ENCODE measurements at places on chromosomes 7 and 10.

DNA sequence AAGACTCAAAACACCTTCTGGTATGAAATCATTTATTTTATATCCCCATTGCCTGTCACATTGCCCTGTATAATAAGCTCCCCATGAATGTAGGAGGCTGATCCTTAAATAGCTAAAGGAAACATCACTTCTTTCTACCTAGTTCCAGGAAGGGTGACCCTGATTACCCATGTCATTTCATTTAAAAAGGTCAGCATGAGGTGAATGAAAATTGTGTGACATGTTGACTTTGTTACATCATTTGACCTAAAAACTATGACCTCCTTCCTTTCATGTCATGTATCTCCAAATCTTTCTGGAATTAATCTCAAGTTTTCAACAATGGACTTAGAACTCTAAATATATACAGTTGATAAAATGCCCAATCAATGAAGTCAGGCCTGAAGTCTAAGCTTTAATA is 161.5 kb downstream of the AHR start:
- DNase-seq, result no peak

DNA sequence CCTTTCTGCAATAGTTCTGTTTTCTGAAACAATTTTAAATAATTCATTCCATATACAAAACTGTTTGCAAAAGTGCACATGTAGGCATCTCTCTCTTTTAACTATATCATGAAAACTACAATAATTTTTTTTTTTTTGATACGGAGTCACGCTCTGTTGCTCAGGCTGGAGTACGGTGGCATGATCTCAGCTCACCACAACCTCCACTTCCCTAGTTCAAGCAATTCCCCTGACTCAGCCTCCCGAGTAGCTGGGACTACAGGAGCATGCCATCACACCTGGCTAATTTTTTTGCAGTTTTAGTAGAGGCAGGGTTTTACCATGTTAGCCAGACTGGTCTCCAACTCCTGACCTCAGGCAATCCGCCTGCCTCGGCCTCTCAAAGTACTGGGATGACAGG is 44.0 kb upstream of the SEMA3A start:
- DNase-seq, result no peak

DNA sequence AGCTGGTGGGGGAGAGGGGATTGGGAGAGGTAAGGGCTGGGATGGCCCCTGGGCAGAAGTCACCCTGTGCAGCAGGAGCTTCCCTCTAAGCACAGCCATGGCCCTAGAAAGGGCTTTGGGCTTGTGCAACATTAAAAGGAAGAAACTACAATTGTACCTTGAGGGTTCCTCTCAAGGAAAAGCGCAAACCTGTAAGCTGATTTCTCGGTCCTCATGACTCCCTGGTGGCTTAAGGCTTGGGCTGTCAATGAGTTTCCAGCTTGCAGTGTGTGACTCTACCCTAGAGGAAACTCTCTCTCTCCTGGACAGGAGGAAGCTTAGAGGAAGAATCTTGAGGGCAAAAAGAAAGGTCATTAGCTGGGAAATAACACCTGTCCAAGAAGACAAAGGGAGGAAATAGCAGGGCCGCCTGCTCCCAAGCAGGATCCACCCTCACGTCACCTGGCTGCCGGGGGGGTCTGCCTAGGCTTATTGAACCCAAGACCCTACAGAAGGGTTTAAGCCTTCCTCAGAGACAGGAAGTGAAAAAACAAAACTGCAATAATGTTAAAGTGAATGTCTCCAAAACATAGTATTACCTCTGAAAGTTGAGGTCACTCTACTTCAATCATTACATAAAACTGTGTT is 112.5 kb downstream of the WDR11 start:
- no peak for DNase-seq

GRCh38 chr7:1314908-1315450 is 82.3 kb downstream of the UNCX start:
- no peak for DNase-seq

GRCh38 chr7:33423646-33424020 is 294.3 kb downstream of the BBS9 start:
- DNase-seq, result no peak

DNA sequence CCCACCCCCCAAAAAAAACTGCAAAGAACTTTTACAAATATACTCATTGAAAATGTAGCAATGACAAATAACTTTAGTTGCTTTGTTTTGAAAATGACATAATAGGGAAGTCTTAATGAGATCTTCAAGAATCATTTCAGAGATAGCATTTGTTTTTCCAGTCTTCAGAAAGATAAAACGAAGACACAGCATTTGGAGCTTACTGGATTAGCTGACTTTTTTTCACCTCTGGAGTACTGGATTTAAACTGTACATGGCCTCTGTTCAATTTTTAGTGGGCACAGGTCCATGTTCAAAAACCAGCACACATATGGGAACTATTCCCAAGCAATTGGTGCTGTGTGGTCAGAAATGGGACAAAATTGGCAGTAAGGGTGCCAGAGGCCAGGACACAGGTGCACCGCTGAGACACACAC is 3.9 kb downstream of the RAB11FIP2 start:
- no peak for DNase-seq

DNA sequence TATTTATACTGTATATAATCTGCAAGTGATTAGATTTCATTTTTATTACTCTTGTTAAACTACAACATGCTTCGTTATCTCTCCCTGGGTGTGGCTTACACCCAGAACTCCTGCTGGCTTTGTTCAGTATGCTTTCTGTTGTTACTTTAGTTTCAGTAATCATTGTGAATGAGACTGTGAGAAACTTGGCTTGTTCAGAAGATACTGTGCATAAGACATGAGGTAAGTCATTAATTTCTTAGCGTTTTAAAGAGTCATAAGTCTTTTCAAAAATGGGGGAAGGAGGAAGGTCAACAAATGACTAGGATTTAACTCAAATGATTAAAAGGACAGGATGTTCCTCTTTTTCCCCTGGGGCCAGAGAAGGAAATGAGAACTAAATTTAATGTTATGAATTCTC is 11.6 kb upstream of the ADD3 start:
- DNase-seq, result no peak

DNA sequence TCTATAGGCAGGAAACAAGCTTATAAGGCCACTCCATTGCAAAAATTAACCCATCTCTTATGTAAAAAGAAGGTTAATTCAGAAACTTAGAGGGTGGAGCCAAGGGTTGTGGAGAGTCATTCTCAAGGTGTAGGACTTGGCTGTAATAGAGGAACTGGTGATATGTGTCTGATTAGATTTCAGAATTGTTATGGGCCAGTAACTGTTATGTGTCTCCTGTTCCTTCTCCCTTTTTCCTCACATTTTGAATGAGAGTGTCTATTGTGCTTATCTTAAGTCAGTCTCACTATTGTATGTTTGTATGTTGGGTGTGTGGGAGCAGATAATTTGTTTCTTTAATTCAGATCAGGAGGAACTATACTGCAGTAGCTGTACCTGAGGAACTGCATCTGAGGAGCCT is 49.1 kb downstream of the AHCYL2 start:
- no peak for DNase-seq

DNA sequence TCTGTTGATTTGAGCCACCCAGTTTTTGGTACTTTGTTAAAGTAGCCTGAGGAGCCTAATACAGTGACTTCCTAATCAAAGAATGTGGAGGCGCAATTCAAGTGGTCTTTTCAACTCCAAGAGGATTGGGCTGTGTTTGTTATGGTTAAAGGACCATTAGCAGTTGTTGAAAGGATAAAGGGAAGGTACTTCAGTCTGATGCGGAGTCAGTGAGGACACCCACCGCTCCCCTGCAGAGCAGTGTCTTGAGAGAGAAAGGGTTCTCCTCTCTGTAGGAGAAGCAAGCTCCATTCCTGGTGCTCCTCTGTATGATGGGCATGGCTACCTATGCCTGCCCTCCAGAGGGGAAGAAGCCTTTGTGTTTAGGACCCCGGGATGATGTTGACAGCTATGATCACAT is 590.6 kb upstream of the C7orf33 start:
- no peak for DNase-seq

GRCh38 chr10:62779487-62780248 is 24.9 kb upstream of the ADO start:
- no peak for DNase-seq

Measured in left renal pelvis (tissue), 4 donors.